ENCODE measurements at places on chromosomes 5 and 9. TPM values are rescaled to one million over a fixed set of nuclear protein-coding genes. Genes with fewer than 3 reads are reported as not detected.

Gene SLC34A3
- 1.8 TPM for total RNA-seq

Gene NTRK2
- 3.4 TPM for total RNA-seq

Gene IFNE
- total RNA-seq: 0.64 TPM

DNA sequence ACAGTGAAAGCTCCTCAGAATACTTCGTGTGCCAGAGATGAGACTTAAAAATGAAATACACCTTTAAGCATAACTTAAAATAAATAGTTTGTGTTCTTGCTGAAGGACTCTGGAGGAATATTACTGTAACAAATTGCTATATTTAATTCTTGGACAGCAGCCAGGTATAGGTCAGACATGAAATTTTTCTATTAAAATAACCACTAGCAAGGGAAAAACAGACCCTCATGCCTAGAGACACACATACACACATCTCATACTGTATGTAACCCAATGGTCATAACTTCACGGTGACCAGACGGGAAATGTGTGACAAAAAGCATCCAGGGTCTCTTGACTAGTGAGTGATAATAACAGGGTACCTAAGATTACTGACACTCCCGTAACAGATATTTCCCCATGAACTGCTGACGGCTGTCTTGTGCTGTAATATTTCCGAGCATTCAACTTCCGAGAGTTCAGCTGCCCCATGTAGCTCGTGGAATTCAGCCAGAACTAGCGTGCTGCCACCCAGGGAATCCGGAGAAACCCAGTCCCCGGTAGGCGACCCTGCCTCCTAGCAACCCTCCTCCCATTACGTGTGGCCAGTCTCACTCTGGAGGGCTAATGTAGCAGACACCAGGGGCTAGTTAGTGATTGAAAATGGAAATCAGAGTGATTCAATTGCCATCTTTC, 2295.1 kb upstream of the WWC1 start:
- DNase-seq: no peak

GRCh38 chr5:33903118-33903517, 11.3 kb upstream of the ADAMTS12 start:
- DNase-seq: no peak

All from hepatocyte (in vitro differentiated cells).